Myocyte (in vitro differentiated cells): ENCODE measurements at places on chromosomes 4 and X. TPM values are rescaled to one million over a fixed set of nuclear protein-coding genes. Genes with fewer than 3 reads are reported as not detected.

XPNPEP2 gene
- total RNA-seq: 0.16 TPM in 1 of 2 replicates, not detected in the other

LAS1L gene
- total RNA-seq: 17.3 and 19.0 TPM in 2 replicates

CHST7 gene
- total RNA-seq: 11.8 and 13.8 TPM in 2 replicates

DMRTC1 gene
- not detected in 2 replicates for total RNA-seq

ESX1 gene
- not detected in 2 replicates for total RNA-seq
